Articular chondrocyte of knee joint (primary cell): ENCODE measurements at places on chromosomes 12 and 14. TPM values are rescaled to one million over a fixed set of nuclear protein-coding genes. Genes with fewer than 3 reads are reported as not detected.

KRT6C gene
- not detected in 2 replicates for total RNA-seq

RDH5 gene
- 60.9 and 66.7 TPM in 2 replicates for total RNA-seq

DACT1 gene
- total RNA-seq: 4.1 and 6.7 TPM in 2 replicates

PSMA6 gene
- total RNA-seq: 193 and 194 TPM in 2 replicates

DIO3 gene
- total RNA-seq: 0.11 and 0.52 TPM in 2 replicates

SIRT4 gene
- 1.0 and 1.8 TPM in 2 replicates for total RNA-seq

SYNDIG1L gene
- under 0.01 TPM in 1 of 2 replicates, not detected in the other for total RNA-seq

CATSPERB gene
- 0.11 TPM in 1 of 2 replicates, not detected in the other for total RNA-seq

CLEC6A gene
- not detected in 2 replicates for total RNA-seq

FBXL14 gene
- total RNA-seq: 8.2 and 8.6 TPM in 2 replicates

IKBIP gene
- 74.7 and 77.1 TPM in 2 replicates for total RNA-seq
